ENCODE measurements at places on chromosomes 13 and 19. TPM values are rescaled to one million over a fixed set of nuclear protein-coding genes. Genes with fewer than 3 reads are reported as not detected.

DNA sequence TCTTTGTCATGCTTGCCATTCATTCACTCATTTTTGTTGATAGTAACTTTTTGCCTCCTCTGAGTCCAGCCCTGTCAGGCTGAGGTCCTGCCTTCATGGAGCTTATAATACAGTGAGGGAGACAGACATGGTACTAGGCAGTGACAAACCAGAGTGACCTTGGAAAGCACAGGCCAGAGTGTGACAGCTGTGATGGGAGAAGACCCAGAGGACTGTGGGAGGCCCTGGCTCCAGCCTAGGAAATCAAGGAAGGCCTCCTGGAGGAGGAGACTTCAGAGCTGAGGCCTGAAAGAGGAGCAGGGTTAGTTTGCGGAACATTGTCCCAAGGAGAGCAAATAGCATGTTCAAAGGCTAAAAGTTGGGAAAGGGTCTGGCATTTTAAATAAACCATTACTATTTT, 20.5 kb downstream of the PAK4 start:
- DNase-seq: no peak

DNA sequence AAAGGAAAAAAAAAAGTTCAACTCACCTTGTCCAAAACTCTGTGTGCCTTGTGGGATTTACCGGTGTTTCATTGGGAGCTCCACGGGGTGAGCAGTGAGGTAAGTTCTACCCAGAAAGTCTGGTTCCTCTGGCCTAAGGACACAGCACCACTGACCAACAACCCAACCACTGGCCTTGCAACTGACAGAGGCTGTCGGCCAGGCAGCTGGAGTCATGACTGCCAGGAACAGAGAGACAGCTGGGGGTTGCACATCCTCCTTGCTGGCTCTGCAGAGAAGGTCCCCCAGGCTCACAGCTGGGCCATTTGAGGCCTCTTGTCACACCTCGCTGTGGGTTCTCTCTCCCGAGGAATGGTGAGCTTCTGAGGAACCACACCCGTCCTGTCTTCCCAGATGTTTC, 59.5 kb downstream of the ANKRD10 start:
- no peak for DNase-seq

- no peak for DNase-seq
Measured at GRCh38 chr19:13215572-13216380, 65.6 kb downstream of the IER2 start.

GRCh38 chr13:30872685-30873461, 33.2 kb upstream of the MEDAG start:
- no peak for DNase-seq

GRCh38 chr13:100625447-100625846, 36.9 kb upstream of the GGACT start:
- DNase-seq: no peak

DNA sequence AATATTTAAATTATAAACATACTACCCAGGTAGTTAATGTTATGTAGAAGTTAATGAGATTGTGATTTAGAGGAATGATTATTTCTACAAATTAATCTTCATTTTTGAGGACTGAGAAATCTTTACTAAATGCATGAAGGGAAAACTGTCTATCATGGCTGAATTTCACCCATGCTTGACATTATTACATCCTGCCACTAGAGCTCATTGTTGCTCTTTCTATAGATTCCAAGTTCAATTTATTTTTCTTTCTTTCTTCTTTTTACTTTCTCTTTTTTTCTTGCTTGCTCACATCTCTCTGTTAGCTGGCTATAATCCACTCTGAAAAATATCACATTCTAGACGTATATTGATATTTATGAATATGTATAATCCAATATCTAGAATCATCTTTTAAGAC, 505.0 kb upstream of the KLHL1 start:
- no peak for DNase-seq

GRCh38 chr19:5627395-5627904, 4.6 kb downstream of the SAFB start:
- no peak for DNase-seq

DNA sequence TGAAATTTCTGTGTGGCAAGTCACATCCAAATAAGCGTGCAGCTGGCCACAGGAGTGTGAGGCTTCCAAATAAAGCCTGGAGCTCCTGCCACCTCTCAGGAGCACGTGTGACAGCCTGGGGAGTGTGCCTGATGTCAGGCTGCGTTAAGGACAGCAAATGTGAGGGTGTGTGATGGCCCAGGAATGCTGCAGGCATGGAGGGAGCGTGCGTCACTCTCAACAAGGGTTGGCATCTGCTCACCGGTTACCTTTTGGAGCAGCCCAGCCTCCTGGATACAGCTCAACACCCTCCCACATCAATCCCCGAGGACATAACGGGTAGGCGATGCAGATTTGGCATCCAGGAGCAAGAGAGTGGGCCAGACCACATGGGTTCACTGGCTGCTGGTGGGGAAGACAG, 19.0 kb downstream of the NUMBL start:
- DNase-seq: no peak

- no peak for DNase-seq
Measured at GRCh38 chr19:41784312-41784711, 12.1 kb upstream of the CEACAM3 start.

GRCh38 chr13:105196052-105196451, 1339.4 kb downstream of the EFNB2 start:
- no peak for DNase-seq

DNA sequence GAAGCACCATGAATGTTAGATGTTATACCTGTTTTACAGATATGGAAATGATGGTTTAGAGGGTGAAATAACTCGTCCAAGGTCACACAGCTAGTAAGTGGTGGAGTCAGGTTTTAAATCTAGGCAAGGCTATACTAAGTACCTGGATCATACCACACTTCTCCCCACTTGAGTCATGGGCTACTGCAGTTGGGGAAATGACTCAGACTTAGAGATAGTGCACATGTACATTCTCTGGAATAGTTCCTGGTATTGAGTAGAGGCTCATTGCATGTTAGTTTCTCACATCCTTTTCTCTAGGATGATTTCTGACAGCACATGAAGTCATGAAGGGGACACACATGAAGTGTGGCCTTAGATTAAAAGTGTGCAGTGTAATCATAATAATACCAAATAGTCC, 76.2 kb upstream of the TNFSF11 start:
- DNase-seq: no peak

DNA sequence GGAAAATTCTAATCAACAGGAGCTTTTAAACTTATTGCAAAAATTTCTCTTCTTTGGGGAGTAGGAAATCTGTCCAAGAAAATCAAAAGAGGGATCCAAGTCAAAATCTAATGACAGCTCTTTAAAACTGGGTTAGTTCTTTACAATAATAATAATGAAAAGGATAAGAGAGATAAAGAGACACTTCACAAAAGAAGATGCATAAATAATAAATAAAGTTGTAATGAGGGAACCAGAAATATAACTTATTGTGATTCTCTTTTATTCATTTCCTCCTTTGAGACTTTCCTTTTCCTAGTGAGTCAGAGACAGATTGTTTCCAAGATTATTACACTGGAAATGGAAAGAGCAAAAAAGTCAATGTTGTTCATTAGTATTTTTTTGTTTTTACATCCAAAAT, 1029.3 kb downstream of the PCDH17 start:
- no peak for DNase-seq

NKPD1 gene
- 0.11 TPM for polyA plus RNA-seq

SMIM44 gene
- not detected for polyA plus RNA-seq

All from right renal cortex interstitium (tissue), 3 donors.